Fibroblast of skin of abdomen (primary cell): ENCODE measurements at places on chromosomes 5 and 9.

- DNase-seq = no peak
Measured at GRCh38 chr5:31888564-31888963, 249.6 kb downstream of the PDZD2 start.

DNA sequence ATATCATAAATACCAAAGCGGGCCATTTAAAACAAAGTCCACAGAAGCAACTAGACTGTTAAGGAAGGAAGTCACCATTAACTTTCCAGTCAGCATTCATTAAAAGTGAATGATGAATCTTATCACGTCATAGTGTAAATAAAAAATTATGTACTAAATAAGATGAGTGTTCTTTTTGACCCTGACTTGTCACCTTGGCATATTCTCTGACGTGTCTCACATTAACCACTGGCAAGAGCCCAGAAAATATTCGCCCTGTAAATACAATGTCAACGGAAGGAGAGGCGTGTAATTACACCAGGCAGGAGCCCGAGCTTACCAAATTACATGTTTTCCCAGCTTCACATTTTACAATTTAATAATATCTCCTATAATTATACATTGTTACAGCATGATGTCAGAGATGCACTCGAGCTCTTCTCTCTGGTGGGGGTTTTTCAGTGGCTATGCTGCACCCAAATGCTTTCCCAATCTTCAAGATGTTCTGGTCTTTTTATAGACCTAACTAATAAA is 29.3 kb upstream of the UBE2QL1 start:
- DNase-seq = peak; percentile 44

GRCh38 chr5:17241635-17242034 is 24.2 kb downstream of the BASP1 start:
- no peak for DNase-seq

DNA sequence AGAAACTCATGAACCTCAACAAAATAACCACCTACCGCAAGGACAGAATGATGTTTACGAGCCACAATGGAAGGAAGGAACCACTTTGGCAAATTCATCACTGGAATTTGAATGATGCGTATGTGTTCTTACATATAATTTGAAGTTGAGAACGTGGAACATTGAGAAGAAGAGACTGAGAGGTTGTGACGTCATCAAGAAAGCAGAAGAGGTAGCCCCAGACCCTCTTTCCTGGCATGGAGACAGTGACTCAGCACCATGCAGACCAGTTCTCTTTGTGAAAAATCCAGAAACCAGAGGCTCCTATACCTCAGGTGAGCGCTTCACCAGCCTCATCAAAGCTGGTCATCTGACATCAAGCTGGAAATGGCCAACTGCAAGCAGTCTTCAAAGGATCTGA is 124.5 kb downstream of the PDZD2 start:
- no peak for DNase-seq

DNA sequence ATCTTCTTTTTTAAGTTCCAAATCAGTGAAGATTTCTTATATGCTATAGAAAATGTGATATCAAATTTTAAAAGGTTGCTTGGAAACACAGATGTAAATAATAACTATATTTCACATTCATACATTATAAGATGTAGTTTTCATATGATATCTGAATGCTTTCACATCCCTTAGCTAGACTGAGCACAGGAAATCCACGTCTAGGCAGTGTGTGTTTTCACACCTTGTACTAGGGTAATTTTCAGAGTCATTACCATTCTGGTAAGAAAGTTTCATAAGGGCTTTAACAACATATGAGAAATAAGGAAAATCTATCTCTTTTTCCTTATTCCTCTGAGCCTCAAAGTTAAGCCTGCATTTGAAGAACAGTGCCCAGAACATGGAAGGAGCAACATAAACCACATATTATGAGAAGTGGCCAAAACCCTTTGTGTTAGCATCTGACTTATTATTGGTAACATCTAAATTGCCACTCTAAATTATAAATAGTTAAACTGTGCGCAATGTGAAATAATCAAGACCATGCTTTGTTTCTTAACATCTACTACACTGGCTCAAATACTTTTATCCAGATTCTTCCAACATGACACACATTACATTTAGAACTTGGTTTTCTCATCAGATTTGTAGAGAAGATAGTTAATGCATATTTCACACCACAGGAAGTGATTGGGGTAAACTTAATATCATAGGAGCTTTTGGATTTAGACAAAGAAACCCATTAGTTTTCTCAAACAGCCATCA is 113.3 kb downstream of the PPP2R2B start:
- peak; percentile 61 for DNase-seq

DNA sequence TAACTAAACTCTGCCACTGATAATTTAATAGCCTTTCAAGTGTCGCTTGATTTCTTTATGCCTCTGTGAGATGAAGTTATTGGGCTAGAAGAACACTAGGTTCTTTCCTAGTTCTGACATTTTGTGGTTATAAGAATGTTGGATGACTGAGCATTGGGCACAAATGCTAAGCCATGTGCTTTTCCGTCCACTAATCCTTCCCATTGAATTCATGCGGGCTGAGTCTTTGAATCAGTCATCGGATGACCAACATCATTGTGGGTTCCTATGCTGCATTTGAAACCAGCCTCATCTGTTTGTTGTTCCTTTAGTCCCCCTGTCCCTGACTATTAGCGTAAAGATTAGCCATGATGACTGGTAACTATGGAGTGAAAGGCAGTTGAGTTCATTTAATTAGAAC is 58.5 kb downstream of the ALDH1A1 start:
- peak; percentile 79 for DNase-seq

DNA sequence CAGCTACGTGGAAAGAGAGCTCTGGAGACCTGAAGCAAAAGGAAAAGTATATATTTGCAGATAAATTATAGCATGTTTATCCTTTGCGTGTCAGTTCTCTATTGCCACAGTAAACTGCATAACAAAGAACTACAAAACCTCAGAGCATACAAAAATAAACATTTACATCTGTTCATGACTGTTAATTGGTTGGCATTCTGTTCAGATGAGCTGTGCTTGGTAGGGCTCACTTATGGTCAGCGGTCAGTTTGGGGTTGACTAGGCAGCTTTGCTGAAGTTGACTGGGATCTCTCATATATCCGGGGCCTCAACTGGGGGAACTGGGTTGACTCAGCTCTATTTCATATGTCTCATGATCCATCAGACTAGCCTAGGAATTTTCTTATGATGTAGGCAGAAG is 257.7 kb downstream of the TLE1 start:
- peak; percentile 86 for DNase-seq

GRCh38 chr5:100424787-100425186 is 110.4 kb upstream of the FAM174A start:
- DNase-seq = no peak

GRCh38 chr5:91166059-91166807 is 216.9 kb downstream of the ARRDC3 start:
- DNase-seq = peak; percentile 59

GRCh38 chr9:91954841-91955471 is 4.9 kb upstream of the ROR2 start:
- peak; percentile 94 for DNase-seq

GRCh38 chr9:89738137-89738932 is 133.5 kb downstream of the GADD45G start:
- no peak for DNase-seq
